ENCODE measurements at places on chromosomes 12 and 14. TPM values are rescaled to one million over a fixed set of nuclear protein-coding genes. Genes with fewer than 3 reads are reported as not detected.
A peak's percentile ranks its signal among the peaks of the same experiment; 100 is the strongest.

GRCh38 chr12:26651566-26652188, 181.3 kb downstream of the ITPR2 start:
- peak; percentile 71 for DNase-seq

DNA sequence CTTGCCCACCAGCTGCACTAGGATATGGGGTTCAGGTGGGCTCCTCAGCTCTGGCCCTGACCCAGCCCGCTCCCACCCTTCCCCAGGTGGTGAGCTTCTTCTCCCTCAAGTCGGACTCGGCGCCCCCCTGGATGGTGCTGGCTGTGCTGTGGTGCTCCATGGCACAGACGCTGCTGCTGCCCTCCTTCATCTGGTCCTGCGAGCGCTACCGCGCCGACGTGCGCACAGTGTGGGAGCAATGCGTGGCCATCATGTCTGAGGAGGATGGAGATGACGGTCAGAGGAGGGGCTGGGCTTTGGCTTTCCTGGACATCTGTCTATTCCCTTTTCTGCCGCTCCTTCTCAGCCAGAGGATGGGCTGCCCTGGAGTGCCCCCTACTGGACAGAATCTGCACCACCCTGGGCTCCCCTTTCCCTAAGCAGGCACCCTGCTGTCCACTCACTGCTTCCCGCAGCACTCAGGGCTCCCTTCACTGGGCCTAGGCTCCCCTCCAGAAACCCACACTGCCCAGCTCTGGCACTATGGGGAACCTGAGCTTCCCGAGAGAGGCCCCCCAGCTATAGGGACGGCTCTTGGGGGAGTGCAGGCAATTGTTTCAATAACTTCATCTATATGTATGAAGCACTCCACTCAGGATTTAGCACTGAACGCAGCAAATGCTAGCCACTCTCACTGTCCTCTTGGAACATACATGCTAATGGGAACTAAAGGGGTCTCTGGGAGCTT, 2.6 kb upstream of the P3H3 start:
- DNase-seq: peak; percentile 86

DNA sequence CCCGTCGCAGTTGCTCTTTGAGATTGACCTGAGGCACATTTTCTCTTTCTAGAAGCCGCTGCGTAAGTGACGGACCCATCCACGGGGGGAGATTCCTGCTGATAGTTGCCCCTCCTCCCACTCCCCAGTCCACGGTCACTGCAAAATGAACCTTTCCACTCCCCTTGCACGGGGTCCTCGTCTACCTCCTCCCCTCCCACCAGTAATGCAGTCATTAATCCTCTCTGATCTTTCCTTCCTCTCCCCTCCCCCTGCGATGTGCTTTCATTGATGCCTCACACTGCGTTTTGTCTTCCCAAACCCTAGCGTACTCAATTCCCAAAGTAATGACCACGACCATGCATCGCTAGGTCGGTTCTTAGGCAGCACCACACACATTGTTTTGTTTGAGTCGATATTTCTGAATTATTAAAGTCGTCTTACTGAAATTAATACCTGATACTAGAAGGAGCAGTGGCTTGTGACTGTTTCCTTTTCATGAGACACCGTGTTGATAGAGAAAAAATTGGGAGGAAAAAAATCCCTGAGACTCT, 857 bp downstream of the ETNK1 start:
- DNase-seq: peak; percentile 51

DNA sequence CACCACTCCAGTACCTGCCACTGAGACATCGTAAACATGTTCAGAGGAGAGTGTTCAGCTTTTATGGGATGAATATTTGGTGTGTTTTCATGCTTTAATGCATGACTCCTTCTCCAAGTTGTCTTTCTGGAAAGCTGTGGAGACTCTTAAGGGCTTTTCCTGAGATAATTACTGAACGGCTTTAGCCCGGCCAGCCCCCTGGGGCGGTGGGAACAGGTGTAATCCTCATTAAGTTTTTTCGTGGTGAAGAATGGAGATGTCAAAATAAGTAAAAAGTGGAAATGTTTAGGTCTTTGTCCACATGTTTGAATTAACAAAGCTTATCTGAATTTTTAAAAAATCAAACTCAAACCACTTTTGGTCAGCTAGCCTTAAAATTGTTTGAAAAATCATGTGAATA, 1.5 kb downstream of the SYNE2 start:
- DNase-seq: no peak

GRCh38 chr12:52125476-52125900, 46.0 kb downstream of the SMIM41 start:
- no peak for DNase-seq

- no peak for DNase-seq
Observed at GRCh38 chr12:92737855-92738850, 35.4 kb downstream of the PLEKHG7 start.

GRCh38 chr12:116820064-116820656, 61.1 kb downstream of the HRK start:
- no peak for DNase-seq

DENND5B gene
- 18.1 TPM for total RNA-seq

- no peak for DNase-seq
Observed at GRCh38 chr12:132295101-132295526, 34.3 kb downstream of the GALNT9 start.
